Astrocyte (in vitro differentiated cells and primary cell): ENCODE measurements at places on chromosomes 1 and 21. TPM values are rescaled to one million over a fixed set of nuclear protein-coding genes. Genes with fewer than 3 reads are reported as not detected.

OPTC gene
- not detected in 2 replicates for total RNA-seq

GPR37L1 gene
- not detected in 2 replicates for total RNA-seq

ANKRD65 gene
- 0.64 TPM in 1 of 2 replicates, not detected in the other for total RNA-seq

NPPA gene
- not detected in 2 replicates for total RNA-seq

KRTAP10-9 gene
- total RNA-seq: not detected in 2 replicates

MX1 gene
- 420 and 434 TPM in 2 replicates for total RNA-seq

ZNF593OS gene
- total RNA-seq: not detected in 2 replicates

DNA sequence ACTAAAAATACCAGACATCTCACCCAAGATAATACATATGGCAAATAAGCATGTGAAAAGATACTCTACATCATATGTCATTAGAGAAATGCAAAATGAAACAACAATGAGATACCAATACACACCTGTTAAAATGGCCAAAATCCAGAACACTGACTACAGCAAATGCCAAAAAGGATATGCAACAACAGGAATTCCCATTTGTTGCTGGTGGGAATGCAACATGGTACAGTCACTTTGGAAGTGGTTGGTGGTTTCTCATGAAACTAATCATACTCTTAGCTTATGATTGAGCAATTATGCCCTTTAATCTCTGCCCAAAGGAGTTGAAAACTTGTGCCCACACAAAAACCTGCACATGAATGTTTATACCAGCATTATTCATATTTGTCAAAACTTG is 6.4 kb upstream of the RGS2 start:
- no peak for DNase-seq
- no peak overlapping the region for H3K4me3 ChIP-seq
- H3K27ac ChIP-seq: no peak overlapping the region
- H3K27me3 ChIP-seq: no peaks in the 10 kb centered on the region
- H3K36me3 ChIP-seq: no peaks in the 10 kb centered on the region

- H3K27me3 ChIP-seq: no peaks in the 10 kb centered on the region
- H3K4me1 ChIP-seq: peaks cover 6% of the 10 kb centered on the region
- no peak overlapping the region for H3K27ac ChIP-seq
- H3K36me3 ChIP-seq: no peaks in the 10 kb centered on the region
- no peak overlapping the region for H3K4me3 ChIP-seq
- peak; percentile 29 for DNase-seq
Observed at GRCh38 chr21:31310750-31311149, 33.3 kb downstream of the TIAM1 start.

GRCh38 chr1:10675813-10676212 is 120.6 kb downstream of the CASZ1 start:
- no peak for DNase-seq
- no peak overlapping the region for H3K27ac ChIP-seq
- H3K27me3 ChIP-seq: no peaks in the 10 kb centered on the region
- H3K36me3 ChIP-seq: no peaks in the 10 kb centered on the region
- H3K4me1 ChIP-seq: no peaks in the 10 kb centered on the region
- H3K4me3 ChIP-seq: no peak overlapping the region

- H3K27ac ChIP-seq: no peak overlapping the region
- H3K36me3 ChIP-seq: no peaks in the 10 kb centered on the region
- no peaks in the 10 kb centered on the region for H3K27me3 ChIP-seq
Observed at GRCh38 chr1:176843352-176844297, 320.9 kb downstream of the ASTN1 start.

DNA sequence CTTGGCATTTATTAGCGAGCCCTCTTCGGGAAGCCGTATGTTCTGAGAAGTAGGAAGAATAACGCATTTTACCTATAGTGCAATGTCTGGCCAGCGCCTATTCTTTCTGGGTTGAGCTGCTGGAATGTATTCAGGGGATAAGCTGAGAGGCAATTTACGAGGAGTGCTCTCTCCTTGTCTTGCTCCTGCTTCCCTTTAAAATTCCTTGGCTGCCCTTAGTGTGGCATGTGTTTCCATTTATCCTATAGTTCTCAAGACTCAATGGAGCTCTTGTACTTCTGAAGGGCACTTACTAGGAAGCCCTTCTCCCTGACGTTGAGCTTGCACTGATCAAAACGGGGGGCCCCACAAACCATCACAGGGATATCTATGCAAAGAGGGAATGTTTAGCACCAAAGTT is 364.6 kb downstream of the DISC1 start:
- no peaks in the 10 kb centered on the region for H3K27me3 ChIP-seq
- no peaks in the 10 kb centered on the region for H3K4me1 ChIP-seq
- no peaks in the 10 kb centered on the region for H3K36me3 ChIP-seq
- H3K27ac ChIP-seq: no peak overlapping the region

- no peak for DNase-seq
- no peak overlapping the region for H3K27ac ChIP-seq
- H3K4me3 ChIP-seq: no peak overlapping the region
- H3K36me3 ChIP-seq: no peaks in the 10 kb centered on the region
- no peaks in the 10 kb centered on the region for H3K27me3 ChIP-seq
- H3K4me1 ChIP-seq: peaks cover 13% of the 10 kb centered on the region
Observed at GRCh38 chr1:26861286-26861701, 1.7 kb upstream of the SFN start.

- H3K4me3 ChIP-seq: no peak overlapping the region
- H3K27me3 ChIP-seq: no peaks in the 10 kb centered on the region
- H3K27ac ChIP-seq: no peak overlapping the region
- H3K4me1 ChIP-seq: no peaks in the 10 kb centered on the region
- DNase-seq: no peak
Observed at GRCh38 chr1:184502161-184502560, 115.3 kb downstream of the C1orf21 start.

DNA sequence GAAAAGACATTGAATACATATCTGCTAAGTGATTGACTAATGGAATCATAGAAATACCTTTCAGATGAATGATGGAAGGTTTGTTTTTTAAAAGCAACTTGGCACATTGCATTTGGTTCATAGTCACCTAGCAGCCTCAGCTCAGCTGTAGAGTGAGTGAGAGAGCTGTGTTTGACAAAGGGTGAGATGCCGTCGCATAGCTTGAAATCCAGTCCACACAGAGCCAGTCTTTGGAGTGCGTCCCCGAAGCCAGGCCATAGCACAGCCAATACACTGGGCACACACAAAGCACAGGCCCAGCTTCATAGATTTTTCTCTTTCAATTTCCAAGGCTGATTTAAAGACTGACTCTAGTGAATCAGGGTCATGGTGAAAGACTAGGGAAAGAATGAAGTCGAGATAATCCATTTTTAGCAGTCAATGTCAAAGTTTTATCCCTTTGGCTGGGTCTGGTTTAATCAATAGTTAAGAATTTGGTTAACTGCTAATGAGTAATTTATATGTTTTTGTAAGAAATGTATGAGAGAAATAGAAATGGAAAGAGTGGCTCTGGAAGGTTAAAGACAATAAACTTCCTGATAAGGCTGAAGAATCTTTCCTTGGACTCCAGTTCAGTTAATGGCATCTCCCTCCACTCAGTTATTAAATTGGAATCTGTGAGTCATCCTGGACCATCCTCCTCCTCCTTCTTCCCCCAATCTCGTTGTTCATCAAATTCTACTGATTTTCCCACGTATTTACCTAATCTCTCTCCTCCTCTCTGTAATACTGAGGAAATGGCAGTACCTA is 101.2 kb upstream of the IRF2BP2 start:
- peak overlapping the region; percentile 53 for H3K27ac ChIP-seq
- no peaks in the 10 kb centered on the region for H3K36me3 ChIP-seq
- DNase-seq: peak; percentile 78
- no peaks in the 10 kb centered on the region for H3K27me3 ChIP-seq
- no peak overlapping the region for H3K4me3 ChIP-seq

DNA sequence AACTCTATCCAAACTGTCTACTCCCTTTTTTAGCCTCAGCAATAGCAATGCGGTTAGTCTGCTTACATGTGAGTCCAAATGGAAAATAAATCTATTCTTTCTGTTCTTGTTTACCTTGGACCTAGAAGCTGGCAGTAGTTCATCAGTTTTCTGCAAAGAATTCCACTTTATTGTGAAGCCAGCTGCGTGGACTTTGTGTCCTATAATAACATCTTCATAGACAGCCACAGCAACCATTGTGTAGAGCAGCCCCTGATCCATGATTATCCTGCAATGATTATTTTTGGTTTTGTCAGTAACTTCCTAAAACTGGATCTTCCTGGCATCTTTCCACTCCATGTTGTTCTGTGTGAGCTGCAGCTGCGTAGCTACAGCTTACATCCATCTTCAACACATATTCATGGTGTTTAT is 408.7 kb downstream of the NUF2 start:
- H3K27ac ChIP-seq: no peak overlapping the region
- DNase-seq: peak; percentile 45
- H3K4me1 ChIP-seq: no peaks in the 10 kb centered on the region
- no peaks in the 10 kb centered on the region for H3K27me3 ChIP-seq

GRCh38 chr1:228457017-228457395 is 30.2 kb upstream of the RNF187 start:
- peak overlapping the region; percentile 69 for H3K27ac ChIP-seq
- H3K27me3 ChIP-seq: no peaks in the 10 kb centered on the region
- H3K4me1 ChIP-seq: peaks cover 9% of the 10 kb centered on the region
- peak overlapping the region; percentile 69 for H3K4me3 ChIP-seq
- no peak for DNase-seq

GRCh38 chr1:183877053-183877720 is 72.3 kb downstream of the RGL1 start:
- H3K27me3 ChIP-seq: no peaks in the 10 kb centered on the region
- H3K4me3 ChIP-seq: peak overlapping the region; percentile 39
- no peak overlapping the region for H3K27ac ChIP-seq
- no peaks in the 10 kb centered on the region for H3K36me3 ChIP-seq

GRCh38 chr21:40845441-40845995 is 1.4 kb downstream of the DSCAM start:
- DNase-seq: peak; percentile 42
- peaks cover 8% of the 10 kb centered on the region for H3K4me1 ChIP-seq
- peak overlapping the region; percentile 17 for H3K4me3 ChIP-seq
- no peaks in the 10 kb centered on the region for H3K27me3 ChIP-seq
- no peaks in the 10 kb centered on the region for H3K36me3 ChIP-seq
